ENCODE measurements at places on chromosomes 13 and 19. TPM values are rescaled to one million over a fixed set of nuclear protein-coding genes. Genes with fewer than 3 reads are reported as not detected.

- H3K36me3 ChIP-seq = no peaks in the 10 kb centered on the region
- H3K27me3 ChIP-seq = no peaks in the 10 kb centered on the region
- DNase-seq = no peak
- no peak overlapping the region for H3K27ac ChIP-seq
- H3K4me1 ChIP-seq = peaks cover 2% of the 10 kb centered on the region
These were observed 58.0 kb downstream of the MAP4K1 start for GRCh38 chr19:38559428-38560401.

GRCh38 chr19:16429759-16430091 is 42.0 kb downstream of the EPS15L1 start:
- no peaks in the 10 kb centered on the region for H3K27me3 ChIP-seq
- no peak overlapping the region for H3K4me3 ChIP-seq
- H3K27ac ChIP-seq = no peak overlapping the region
- no peaks in the 10 kb centered on the region for H3K4me1 ChIP-seq

The FLT3LG gene
- total RNA-seq = 2.6 TPM

DNA sequence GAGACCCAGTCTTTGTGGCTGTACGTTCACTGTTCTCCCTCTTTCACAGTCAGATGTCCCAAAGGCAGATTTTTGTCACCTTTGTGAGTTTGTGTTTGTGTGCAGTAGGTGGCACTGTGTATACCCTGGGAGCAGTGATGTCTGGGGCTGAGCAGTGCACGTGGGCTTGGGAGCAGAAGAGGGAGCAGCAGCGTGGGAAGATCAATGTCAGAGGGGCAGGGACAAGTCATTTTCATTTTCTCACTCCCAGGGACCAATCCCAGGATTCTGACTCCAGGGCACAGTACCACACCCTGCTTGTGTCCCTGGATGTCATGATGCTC is 2.0 kb upstream of the PSG6 start:
- no peaks in the 10 kb centered on the region for H3K36me3 ChIP-seq
- no peak overlapping the region for H3K27ac ChIP-seq
- no peaks in the 10 kb centered on the region for H3K4me1 ChIP-seq
- DNase-seq = no peak

The ZNF177 gene
- 4.6 TPM for total RNA-seq

The CCDC8 gene
- 29.6 TPM for total RNA-seq

The CADM4 gene
- total RNA-seq = 4.6 TPM

GRCh38 chr19:40358773-40359172 is 10.3 kb downstream of the PLD3 start:
- peaks cover 7% of the 10 kb centered on the region for H3K36me3 ChIP-seq
- no peaks in the 10 kb centered on the region for H3K4me1 ChIP-seq
- H3K27ac ChIP-seq = no peak overlapping the region
- H3K4me3 ChIP-seq = no peak overlapping the region
- DNase-seq = peak; percentile 56
- H3K27me3 ChIP-seq = no peaks in the 10 kb centered on the region

- H3K36me3 ChIP-seq = no peaks in the 10 kb centered on the region
- peak; percentile 33 for DNase-seq
- H3K27ac ChIP-seq = no peak overlapping the region
- H3K4me3 ChIP-seq = no peak overlapping the region
- H3K27me3 ChIP-seq = no peaks in the 10 kb centered on the region
These were observed 122.9 kb downstream of the OLFM4 start for GRCh38 chr13:53151336-53152056.

The NCAN gene
- not detected for total RNA-seq

GRCh38 chr13:51967482-51968446 is 43.5 kb downstream of the ATP7B start:
- peaks cover 7% of the 10 kb centered on the region for H3K4me1 ChIP-seq
- no peak overlapping the region for H3K4me3 ChIP-seq
- DNase-seq = no peak
- H3K27ac ChIP-seq = peak overlapping the region; percentile 64
- H3K36me3 ChIP-seq = peaks cover 5% of the 10 kb centered on the region

DNA sequence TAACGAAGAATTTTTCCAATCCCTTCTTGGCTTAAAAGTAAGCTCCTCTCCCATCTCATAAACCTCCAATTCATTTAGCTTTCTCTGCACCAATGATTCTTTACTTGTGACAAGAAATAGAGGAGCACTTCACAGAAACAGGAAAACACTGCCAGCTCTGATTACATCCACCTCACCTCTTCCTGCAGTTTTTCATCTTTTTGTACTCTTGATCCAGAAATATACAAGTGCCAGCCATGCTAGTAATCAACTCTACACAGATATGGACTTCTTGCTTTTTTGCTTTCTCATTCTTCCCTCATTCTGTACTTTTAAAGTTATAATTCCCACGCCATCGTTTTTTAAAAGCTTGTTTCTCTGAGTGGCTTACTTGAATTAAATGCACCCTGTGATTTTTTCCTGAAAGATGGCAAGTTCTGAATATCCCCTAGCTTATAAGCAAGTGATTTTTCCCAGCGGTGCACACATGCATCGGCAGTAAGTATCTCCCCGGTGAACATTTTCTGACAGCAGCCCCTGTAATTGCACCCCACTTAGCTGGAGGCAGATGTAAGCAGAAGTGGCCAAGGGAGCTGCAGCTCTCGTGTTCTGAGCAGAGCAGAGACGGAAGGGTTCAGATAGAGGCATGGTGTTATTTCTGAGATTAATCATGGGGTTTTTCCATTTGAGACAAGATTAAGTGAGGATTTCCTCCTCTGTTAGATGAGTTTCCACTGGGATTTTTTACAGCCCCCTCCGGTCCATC is 340.7 kb downstream of the SLC7A1 start:
- no peak for DNase-seq
- H3K4me1 ChIP-seq = no peaks in the 10 kb centered on the region
- H3K27ac ChIP-seq = no peak overlapping the region
- H3K27me3 ChIP-seq = no peaks in the 10 kb centered on the region
- H3K36me3 ChIP-seq = no peaks in the 10 kb centered on the region
- H3K4me3 ChIP-seq = no peak overlapping the region

DNA sequence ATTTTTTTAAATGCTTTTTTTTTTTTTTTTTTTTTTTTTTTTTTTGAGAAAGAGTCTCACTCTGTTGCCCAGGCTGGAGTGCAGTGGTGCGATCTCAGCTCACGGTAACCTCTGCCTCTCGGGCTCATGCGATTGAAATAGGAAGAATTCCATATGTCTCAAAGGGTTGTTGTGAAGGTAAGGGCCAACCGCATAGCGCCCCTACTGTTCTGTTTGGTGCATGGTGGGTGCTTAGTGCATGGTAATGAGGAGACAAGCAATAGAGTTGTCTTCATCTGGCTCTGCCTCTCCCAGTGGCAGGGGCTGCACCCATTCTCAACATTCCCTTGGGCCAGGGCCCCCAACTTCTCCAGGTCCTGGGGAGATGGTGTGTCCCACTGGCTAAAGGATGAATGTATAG is 68.7 kb downstream of the RASL11A start:
- no peak overlapping the region for H3K4me3 ChIP-seq
- peaks cover 3% of the 10 kb centered on the region for H3K27me3 ChIP-seq
- H3K27ac ChIP-seq = no peak overlapping the region
- H3K36me3 ChIP-seq = no peaks in the 10 kb centered on the region
- H3K4me1 ChIP-seq = no peaks in the 10 kb centered on the region

DNA sequence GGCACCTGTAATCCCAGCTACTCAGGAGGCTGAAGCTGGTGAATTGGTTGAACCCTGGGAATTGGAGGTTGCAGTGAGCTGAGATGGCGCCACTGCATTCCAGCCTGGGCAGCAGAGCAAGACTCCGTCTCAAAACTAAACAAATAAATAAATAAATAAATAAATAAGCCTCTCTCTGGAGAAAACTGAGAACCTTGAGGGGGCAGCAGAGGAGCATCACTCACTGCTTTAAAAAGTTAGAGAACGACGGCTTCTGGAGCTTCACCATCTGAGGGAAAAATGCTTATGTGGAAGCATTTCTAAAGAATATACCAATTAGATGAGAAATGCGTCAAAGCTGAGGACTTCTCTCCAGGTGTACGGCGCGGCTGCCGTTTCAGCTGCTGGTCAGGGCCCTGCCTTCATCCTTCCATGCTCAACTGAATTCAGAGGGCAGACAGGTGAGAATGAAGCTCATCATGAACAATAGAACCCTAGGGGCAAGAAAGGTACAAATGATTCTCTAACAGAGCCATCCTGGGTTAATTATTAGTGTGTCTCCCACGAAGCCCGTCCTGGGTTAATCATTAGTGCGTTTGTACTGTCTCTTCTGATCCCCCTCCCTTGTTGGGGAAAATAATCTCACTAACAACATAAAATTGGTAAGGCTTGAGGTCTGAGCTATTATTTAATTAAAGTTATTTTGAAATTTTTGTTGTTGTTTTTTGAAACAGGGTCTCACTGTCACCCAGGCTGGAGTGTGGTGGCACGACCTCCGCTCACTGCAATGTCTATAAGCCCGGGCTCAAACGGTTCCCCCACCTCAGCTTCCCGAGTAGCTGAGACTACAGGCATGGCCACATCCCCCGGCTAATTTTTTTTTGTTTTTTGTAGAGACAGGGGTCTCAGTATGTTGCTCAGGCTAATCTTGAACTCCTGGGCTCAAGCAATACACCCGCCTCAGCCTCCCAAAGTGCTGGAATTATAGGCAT is 80.1 kb downstream of the IPO5 start:
- no peaks in the 10 kb centered on the region for H3K4me1 ChIP-seq
- no peak overlapping the region for H3K4me3 ChIP-seq
- no peak overlapping the region for H3K27ac ChIP-seq
- no peak for DNase-seq

The WDR62 gene
- total RNA-seq = 24.3 TPM

The ZNF709 gene
- 1.7 TPM for total RNA-seq

DNA sequence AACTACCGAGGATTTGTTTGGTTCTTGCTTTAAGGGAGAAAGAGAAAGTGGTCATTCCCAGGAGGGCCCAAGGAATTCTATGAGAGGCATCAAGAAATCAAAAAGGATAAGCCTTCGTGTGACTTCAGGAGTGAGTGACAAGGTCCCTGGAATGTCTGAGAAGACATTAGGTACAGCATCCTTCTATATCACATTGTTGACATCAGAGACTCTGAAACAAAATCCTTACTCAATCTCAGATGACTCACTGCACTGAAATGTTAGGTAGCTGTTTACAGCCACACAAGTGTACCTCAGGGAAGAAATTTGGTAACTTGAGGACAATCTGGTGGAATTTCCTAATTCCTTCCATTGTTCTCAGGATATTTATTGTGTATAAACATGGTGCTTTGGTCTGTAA is 7.9 kb upstream of the LGALS14 start:
- H3K4me1 ChIP-seq = no peaks in the 10 kb centered on the region
- H3K27me3 ChIP-seq = peaks cover 13% of the 10 kb centered on the region
- no peak overlapping the region for H3K4me3 ChIP-seq
- no peaks in the 10 kb centered on the region for H3K36me3 ChIP-seq
- H3K27ac ChIP-seq = no peak overlapping the region

The IGSF23 gene
- 0.21 TPM for total RNA-seq

DNA sequence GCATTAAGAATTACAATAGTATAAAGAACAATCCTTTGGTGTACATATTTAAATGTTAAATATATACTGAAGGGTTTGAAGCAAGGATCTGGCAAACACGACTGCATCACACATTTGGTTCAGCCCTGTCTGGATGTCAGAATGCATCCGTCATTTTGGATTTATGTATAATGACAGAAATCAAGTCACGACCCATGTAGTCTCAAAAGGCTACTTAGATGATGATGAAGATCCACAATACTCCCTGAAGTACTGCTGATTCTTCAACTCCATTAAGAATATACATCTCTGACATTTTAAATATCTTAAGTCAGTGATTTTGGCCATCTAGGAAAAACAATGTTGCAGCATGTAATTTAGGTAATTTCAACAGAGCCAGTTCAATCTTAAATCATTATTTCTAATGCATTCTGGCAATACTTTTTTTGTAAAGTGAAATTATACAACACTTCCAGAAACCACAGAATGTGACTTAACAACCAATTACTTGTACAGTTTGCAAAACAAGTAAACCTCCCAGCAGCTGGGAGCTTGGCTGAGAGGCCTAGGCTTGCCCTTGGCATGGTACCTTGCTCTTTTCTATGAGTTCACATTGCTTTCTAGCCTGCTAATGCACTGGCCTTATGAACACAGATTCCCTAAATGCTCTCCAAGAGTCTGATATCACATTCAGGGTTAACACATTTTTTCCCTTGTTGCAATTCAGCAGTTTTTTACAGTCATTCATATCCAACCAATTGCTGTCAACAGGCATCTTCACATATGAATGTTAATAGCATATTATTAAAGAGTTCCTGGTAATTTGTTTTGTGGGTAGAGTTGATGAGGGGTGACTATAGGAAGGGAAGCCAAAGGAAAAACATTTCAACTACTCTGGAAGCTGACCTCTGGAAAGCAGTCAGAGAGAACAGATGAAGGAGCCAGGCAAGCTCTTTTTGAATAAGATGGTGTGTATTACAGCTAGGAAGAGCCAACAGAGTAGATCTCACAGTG is 175.2 kb downstream of the ENOX1 start:
- no peaks in the 10 kb centered on the region for H3K27me3 ChIP-seq
- H3K27ac ChIP-seq = no peak overlapping the region
- no peak for DNase-seq
- no peaks in the 10 kb centered on the region for H3K36me3 ChIP-seq

GRCh38 chr13:110306960-110307766 is at the start of the genes COL4A1 and COL4A2:
Gene COL4A1 (minus strand): TSS chr13:110307157. CDS start chr13:110307027, 130 bp downstream.
Gene COL4A2 (plus strand): TSS chr13:110307284. CDS start chr13:110307904, 620 bp downstream.
- H3K27me3 ChIP-seq = no peaks in the 10 kb centered on the region
- DNase-seq = peak; percentile 88
- peaks cover 39% of the 10 kb centered on the region for H3K4me1 ChIP-seq
- peak within 1 kb of the TSS; percentile 90 for H3K4me3 ChIP-seq

GRCh38 chr19:14540741-14541525 is 11.5 kb downstream of the TECR start:
- H3K4me1 ChIP-seq = peaks cover 40% of the 10 kb centered on the region
- no peaks in the 10 kb centered on the region for H3K36me3 ChIP-seq
- no peaks in the 10 kb centered on the region for H3K27me3 ChIP-seq
- DNase-seq = no peak
- H3K4me3 ChIP-seq = no peak overlapping the region

The C1QTNF9B gene
- 0.56 TPM for total RNA-seq

GRCh38 chr13:113187263-113187669 is 21.2 kb downstream of the PCID2 start:
- no peaks in the 10 kb centered on the region for H3K27me3 ChIP-seq
- no peak overlapping the region for H3K27ac ChIP-seq
- no peak overlapping the region for H3K4me3 ChIP-seq
- H3K36me3 ChIP-seq = peaks cover 72% of the 10 kb centered on the region
- DNase-seq = peak; percentile 85

The FARSA gene
- total RNA-seq = 39.1 TPM

GRCh38 chr13:112525356-112525945 is 62.5 kb downstream of the TUBGCP3 start:
- no peak overlapping the region for H3K27ac ChIP-seq
- H3K36me3 ChIP-seq = no peaks in the 10 kb centered on the region
- no peak overlapping the region for H3K4me3 ChIP-seq
- DNase-seq = no peak
- no peaks in the 10 kb centered on the region for H3K4me1 ChIP-seq

The SLITRK6 gene
- total RNA-seq = 0.07 TPM

GRCh38 chr13:40478775-40479174 is 187.7 kb downstream of the FOXO1 start:
- no peak overlapping the region for H3K27ac ChIP-seq
- H3K4me3 ChIP-seq = no peak overlapping the region

DNA sequence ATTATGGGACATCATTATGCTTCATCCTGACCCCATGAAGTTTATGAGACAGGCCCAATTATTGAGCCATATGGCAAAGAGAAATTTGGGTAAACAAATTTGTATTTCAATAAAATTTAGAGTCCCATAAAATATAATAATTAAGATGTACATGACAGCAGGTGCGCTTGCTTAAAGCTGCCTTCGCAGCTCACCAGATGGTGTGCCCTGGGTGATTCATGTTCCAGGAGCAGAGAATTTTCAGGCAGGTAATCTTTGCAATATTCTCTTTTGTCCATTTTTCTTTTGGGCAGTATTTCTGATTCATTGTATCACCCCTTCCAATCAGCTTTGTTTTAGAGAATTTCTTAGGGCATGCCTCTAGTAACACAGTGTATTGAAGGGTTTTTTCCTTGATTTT is 39.5 kb upstream of the WASF3 start:
- H3K36me3 ChIP-seq = no peaks in the 10 kb centered on the region
- no peaks in the 10 kb centered on the region for H3K4me1 ChIP-seq
- H3K27me3 ChIP-seq = no peaks in the 10 kb centered on the region

The YIF1B gene
- total RNA-seq = 32.5 TPM

The MAN2B1 gene
- 17.7 TPM for total RNA-seq

Measured in heart left ventricle (tissue), 16 donors.